ENCODE measurements at places on chromosomes 7 and 10. TPM values are rescaled to one million over a fixed set of nuclear protein-coding genes. Genes with fewer than 3 reads are reported as not detected.

- DNase-seq = no peak
Observed at GRCh38 chr7:91837397-91838070, 43.0 kb downstream of the MTERF1 start.

DNA sequence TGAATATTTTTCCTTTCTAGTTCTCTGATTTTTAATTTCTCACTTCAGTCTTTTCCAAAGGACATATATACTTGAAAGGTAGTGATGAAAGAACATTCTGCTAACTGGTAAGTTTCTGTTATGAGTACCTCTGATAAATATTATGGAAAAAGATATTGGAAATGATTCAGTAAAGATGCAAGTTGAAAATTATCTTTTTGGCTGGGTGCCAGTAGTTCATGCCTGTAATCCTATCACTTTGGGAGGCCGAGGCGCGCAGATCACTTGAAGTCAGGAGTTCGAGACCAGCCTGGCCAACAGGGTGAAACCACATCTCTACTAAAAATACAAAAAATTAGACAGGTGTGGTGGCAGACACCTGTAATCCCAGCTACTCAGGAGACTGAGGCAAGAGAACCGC, 62.1 kb downstream of the ANKRD26 start:
- no peak for DNase-seq

DNA sequence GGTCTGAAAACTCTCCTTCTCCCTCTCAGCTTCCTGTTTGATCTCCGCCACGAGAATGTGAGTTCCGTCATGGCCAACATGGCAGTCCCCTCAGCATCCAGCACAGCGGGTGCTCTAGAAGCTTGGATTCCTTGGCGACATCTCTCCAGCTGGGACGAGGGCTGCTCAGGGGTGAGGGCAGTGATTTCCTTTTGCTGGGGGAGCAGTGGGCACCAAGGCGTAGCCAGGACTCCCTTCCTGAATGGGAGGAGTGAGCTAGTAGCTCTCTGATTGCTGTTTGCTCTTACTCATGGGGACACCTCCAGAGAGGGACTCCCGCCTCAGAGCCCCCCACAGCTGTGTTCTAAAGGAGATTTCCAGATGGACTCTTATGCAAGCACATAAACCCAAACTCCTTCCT, 28.8 kb upstream of the CTBP2 start:
- no peak for DNase-seq

DNA sequence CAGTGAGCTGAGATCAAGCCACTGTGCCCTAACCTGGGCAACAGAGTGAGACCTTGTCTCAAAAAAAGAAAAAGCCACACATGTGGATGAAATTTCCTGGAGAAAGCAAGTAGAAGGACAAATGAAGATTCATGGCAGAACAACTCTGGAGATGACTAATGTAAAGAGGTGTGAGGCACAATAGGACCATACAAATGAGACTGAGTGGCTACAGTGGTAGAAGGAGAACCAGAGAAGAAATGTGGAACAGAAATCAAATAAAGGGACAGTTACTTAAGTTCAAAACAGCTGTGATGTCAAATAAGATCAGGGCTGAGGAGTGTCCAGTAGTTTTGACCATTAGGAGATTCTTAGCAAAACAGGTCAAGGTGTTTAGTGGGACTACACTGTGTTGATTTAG, 130.9 kb upstream of the CDK6 start:
- DNase-seq = no peak

GRCh38 chr10:115164220-115164619, 71.1 kb downstream of the ATRNL1 start:
- DNase-seq = no peak

SSC4D gene
- not detected for total RNA-seq

NHLRC2 gene
- total RNA-seq = 44.5 TPM

ASAH2B gene
- 0.35 TPM for total RNA-seq

Data from OCI-LY7 (cell line).